Smooth muscle cell of the coronary artery (primary cell): ENCODE measurements at places on chromosomes 6 and 20. TPM values are rescaled to one million over a fixed set of nuclear protein-coding genes. Genes with fewer than 3 reads are reported as not detected.

Gene KHDC1
- total RNA-seq, result 3.2 and 5.4 TPM in 2 replicates

Gene TXLNB
- total RNA-seq, result 0.15 and 0.23 TPM in 2 replicates

Gene HLA-DMB
- 0.08 and 0.12 TPM in 2 replicates for total RNA-seq

Gene RPS21
- 1,874 and 4,029 TPM in 2 replicates for total RNA-seq

Gene SNHG17
- total RNA-seq, result 2.5 and 5.1 TPM in 2 replicates

Gene NKX2-4
- total RNA-seq, result under 0.01 TPM in 1 of 2 replicates, not detected in the other
